ELR (cell line): ENCODE measurements at places on chromosomes 5 and 9.

DNA sequence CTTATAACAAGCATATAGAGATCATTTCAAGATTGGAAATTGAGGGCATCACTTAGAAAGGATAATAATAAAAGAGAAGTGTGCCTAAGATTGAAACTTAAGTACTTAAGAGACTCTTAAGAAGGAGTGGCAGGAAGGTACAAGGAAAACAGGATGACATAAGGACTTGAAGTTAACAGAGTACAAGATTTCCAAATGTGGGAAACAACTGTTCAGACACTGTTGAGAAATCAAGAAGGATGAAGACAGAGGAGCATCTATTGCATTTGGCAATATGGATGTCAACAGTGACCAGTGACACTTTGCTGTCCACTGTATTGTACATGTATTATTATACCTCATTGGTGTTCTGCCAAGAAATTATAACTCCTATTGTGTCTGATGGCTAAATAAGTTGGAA lies 157.8 kb upstream of the PTGER4 start:
- no peak for DNase-seq

GRCh38 chr9:122051351-122052321 lies 41.5 kb downstream of the TTLL11 start:
- DNase-seq, result peak; percentile 66

DNA sequence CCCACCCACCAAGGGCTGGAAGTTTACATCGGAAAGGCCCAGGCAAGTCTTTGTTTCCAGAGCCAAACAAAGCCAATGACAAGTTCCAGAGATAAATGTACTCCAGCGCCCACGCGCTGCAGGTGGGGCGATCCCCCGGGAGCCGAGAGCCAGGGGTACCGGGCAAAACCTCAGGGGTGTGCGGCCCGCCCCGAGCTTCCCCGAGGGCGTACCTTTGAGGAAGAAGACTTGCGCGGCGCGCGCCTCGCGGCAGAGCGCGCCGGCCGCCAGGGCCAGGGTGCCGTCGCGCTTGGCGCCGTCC lies 671 bp downstream of the DUSP1 start:
- DNase-seq, result no peak

DNA sequence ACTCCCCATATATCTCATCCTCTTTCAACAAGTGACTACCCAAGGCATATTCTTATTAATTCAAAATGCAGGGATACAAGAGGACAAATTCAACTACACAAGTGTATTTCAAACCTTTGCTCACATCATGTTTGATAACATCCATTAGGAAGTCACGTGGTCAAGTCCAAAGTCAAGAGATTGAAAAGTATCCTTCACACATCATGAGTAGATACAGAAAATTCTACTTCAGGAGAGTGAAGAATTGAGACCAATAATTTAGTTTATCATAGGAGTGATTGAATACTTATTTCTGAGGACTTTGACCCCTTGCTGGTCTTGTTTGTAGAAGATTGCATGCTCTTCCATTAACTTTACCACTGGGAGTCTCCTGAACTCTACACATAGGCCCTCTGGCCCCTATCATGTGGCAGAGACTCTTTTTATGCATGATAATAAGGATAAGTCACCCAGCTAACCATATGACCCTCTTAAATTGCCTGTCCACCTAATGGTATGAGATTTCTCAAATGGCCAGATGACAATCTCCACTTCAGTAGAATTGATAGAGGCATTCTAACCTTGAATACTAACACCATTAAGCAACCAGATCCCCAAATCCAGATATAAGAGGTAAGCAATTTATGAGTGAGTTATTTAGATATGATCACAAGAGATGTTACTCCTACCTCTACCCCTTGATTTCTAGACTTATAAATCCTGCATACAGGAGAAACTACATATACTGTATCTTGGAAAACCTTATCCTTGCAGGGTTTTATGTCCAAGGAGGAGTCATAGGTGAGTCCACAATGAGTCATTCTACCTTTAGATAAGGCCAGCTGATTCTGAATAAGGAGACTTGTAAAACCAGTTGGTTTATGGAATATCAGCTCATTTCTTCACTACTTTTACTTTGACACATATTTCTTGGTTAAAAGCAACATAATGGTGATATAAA lies 26.6 kb upstream of the SLC46A2 start:
- no peak for DNase-seq

- DNase-seq, result no peak
Measured at GRCh38 chr9:116390303-116391228, 237.0 kb downstream of the PAPPA start.

GRCh38 chr5:136018814-136019783 lies 9.7 kb upstream of the TGFBI start:
- peak; percentile 97 for DNase-seq

DNA sequence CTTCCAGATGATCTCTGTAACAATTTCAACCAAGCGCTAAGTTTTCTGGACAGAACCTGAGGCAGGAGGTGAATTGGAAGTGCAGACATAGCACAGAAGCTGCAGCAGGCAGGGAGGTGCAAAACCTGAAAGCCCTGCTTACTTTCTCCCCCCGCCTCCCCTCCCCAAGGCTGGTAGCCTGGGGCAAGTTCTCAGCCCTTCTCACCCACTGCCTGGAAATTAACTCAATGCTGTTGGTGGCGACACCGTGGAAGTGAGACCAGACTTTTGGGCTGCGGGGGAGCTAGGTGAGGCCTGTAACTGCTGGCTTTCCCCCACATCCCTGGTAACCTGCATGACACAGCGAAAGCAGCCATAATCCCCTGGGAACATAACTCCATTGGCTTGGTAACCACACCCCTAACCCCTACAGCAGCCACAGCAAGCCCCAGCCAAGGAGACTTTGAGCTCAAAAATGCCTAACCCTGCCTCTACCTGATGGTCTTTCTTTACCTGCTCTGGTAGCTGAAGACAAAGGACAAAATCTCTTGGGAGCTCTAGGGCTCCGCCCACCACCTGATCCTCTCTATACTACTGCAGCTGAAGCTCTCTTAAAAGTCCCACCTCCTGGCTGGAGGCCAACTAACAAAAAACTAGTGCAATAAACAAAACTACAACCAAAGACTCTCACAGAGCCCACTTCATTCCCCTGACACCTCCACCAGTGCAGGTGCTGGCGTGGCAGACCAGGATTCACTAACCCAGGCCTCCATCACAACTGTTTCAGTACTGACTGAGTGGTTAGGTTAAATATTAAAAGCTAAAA lies 11.9 kb upstream of the OR13C8 start:
- DNase-seq, result no peak

- DNase-seq, result no peak
Measured at GRCh38 chr5:132000677-132001453, 10.6 kb downstream of the ACSL6 start.

GRCh38 chr5:58156361-58156760 lies 303.5 kb downstream of the PLK2 start:
- peak; percentile 46 for DNase-seq

DNA sequence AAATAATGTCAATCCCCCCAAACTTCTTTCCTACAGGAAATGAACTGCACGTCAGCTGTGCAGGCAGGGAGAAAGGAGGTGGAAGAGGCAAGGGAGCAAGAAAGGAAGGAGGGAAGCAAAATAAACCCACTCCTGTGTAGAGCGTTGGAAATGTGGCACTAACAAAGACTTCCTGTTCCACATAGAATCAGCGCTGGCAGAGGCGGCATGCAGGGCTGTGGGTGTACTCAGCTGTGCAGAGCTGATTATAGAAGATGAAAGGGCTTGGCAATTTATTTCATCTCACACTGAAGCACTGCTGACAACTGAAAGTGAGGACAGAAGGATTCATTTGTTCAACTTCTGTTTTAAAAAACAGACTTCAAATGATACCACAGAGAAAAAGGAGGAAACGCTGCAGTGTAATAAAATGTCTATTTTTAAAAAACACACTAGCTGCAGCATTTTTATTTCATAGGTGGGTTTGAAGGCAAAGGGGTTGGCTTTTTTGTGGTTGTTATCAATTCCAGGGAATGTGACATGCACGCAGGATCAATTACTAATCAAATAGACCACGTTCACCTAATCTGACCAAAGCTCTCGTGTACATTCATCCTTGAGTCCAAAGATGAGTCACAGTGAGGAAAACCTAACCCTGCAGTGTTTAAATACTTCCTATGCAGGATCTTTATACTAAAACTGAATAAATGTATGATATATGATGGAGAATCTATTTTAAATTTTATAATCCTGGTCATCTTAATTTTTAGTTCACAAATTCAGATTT lies 583.5 kb downstream of the ZNF608 start:
- peak; percentile 1 for DNase-seq

GRCh38 chr9:18137815-18138214 lies 336.1 kb upstream of the ADAMTSL1 start:
- DNase-seq, result peak; percentile 6

DNA sequence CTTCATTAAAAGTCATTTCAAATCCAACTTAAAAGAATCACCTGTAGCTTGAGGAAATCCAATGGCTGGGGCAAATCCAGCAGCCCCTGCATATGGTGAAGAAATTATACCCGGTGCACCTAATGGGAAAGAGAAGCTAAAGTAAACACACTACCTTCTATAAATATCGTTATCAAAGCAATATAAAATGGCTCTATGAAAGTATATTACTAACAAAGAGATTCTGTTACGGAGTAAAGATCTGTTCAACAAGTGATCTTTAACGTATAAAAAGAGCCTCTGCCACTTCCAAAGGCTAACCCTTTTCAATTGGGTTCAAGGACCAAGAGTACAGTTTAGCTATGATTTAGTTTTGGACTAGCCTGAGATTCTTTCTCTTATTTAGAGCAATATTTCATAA lies 59.7 kb upstream of the SUSD1 start:
- DNase-seq, result no peak

DNA sequence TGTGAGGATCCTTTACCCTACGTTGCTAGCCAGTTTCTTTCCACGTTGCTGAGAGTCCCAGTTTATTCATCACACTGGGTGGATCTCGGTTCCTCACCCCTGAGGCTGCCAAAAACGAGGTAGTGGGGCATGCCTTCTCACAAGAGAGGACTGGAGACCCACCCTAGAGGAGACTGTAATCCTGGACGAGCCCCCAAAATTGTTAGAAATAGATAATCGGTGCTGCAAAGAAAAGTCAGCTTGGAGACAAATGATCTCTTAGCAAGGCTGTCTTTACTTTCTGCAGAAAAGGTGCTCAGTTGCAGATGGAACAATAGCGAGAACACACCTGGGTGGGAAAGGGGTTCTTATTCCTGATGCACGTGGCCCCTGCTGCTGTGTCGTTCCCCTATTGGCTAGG lies 101.8 kb downstream of the TMEM167A start:
- DNase-seq, result no peak

DNA sequence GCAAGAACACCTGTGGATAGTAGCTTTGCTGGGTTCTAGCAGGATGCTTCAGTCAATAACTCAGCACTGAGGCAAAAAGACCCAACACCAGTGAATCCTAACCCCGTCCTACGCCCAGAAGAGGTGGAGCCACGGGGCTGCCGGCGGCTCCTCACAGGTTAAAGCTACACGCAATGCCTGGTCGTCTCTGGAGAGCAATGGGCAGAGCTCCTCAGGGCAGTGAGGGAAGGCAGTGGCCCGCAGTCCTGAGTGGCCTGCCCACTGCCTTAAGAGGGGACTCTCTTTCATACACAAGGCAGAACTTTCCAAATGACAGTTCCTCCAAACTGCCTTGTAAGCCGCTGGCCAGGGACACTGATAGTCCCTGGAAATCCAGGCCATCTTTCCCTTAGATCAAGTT lies 244.2 kb upstream of the IRX2 start:
- DNase-seq, result no peak

DNA sequence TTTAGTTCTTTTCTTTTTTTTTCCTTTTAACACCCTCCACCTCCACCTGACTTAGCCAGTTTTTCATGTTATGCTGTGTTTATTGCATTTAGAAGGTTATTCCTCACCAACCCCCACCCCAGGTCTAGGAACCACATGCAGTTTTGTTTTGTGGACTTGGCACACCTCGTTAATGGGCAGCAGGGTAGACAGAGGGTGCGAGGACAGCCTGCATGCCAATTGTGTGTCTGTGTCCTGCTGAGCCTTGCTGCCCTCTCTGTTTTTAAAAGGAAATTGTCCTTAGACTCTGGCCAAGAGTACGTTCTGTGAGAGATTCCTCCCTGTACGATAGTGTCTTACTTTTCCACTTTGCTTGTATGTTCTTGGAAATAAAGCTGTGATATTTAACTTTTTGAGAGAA lies 13.9 kb downstream of the PIK3R1 start:
- DNase-seq, result no peak

GRCh38 chr9:130088051-130088450 lies 34.3 kb downstream of the GPR107 start:
- no peak for DNase-seq

- DNase-seq, result no peak
Measured at GRCh38 chr9:82466616-82467260, 478.2 kb downstream of the SPATA31D1 start.

- DNase-seq, result no peak
Measured at GRCh38 chr9:4538107-4538506, 47.8 kb downstream of the SLC1A1 start.

GRCh38 chr5:143781993-143782520 lies 29.9 kb upstream of the HMHB1 start:
- DNase-seq, result peak; percentile 4

- DNase-seq, result no peak
Measured at GRCh38 chr9:110971234-110971633, 67.0 kb downstream of the LPAR1 start.

DNA sequence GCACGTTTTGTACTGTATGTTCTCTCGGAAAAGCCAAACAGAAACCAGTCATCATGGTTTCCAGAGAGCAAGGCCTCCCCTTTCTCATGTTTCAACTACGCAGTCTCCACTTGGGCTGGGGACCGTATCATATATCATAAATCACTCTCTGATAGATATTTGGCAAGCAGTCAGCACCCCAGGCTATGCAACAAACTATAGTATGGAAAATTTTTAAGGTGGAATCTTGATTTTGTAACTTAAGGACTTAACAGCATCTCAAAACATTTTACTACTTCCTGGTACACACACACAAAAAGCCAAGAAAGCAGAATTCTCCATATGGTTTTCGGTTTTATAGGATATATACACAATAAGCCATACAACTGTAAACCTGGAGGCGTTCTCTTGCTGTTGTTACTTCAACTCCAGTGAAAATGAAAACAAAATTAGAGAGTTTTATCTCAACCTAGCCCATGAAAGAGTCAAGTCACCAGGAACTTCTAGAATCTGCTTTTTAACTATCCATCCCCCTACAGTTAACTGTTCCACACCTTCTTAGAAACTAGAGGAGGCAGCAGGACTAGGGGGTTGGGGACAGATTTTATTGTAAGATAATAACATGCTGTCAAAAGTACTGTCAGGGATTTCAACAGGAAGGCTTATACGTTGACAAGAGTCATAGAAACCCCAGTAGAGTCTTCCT lies 283.4 kb downstream of the NFIB start:
- peak; percentile 19 for DNase-seq

DNA sequence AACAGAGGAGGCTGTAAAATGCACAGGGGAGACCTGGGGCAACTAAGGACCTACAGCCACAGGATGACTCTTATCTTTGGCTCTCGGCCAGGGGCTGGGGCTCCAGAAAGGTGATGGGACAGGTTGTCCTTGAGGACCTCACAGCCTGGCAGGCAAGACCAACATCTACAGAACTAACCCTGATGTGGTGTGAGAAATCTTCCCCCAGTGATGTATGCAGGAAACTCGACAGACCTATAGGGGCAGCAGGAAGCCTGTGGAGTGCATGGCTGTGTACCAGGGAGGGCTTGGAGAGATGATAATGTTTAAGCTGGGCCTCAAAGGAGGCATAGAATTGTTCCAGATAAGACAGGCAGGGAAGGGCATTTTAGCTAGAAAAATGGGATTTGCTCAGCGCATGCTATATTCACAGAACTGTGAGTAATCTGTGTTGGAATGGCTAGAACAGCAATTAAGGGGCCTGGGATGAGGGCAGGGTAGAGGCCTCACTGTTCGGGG lies 68.5 kb upstream of the SLC25A51 start:
- DNase-seq, result peak; percentile 42
